Pericardium fibroblast (primary cell): ENCODE measurements at places on chromosomes 1 and 21. TPM values are rescaled to one million over a fixed set of nuclear protein-coding genes. Genes with fewer than 3 reads are reported as not detected.

Gene SEMA4A
- total RNA-seq: 0.47 and 1.6 TPM in 2 replicates

Gene TARDBP
- total RNA-seq: 31.5 and 36.3 TPM in 2 replicates

Gene HHAT
- 2.7 and 3.5 TPM in 2 replicates for total RNA-seq

Gene NDUFV3
- 44.3 and 48.9 TPM in 2 replicates for total RNA-seq

Gene IL22RA1
- total RNA-seq: not detected in 2 replicates

Gene CRP
- total RNA-seq: 0.23 TPM in 1 of 2 replicates, not detected in the other

Gene COL9A2
- total RNA-seq: 2.2 and 4.2 TPM in 2 replicates

Gene PTPN7
- not detected in 2 replicates for total RNA-seq

Gene AQP10
- not detected in 2 replicates for total RNA-seq

Gene PRRX1
- 66.3 and 73.5 TPM in 2 replicates for total RNA-seq

Gene S100A3
- 2.5 and 10.0 TPM in 2 replicates for total RNA-seq

Gene LDLRAD1
- total RNA-seq: not detected in 2 replicates

Gene OR2G6
- total RNA-seq: not detected in 2 replicates

Gene LRRC38
- 1.1 TPM in 1 of 2 replicates, not detected in the other for total RNA-seq

Gene TNN
- not detected in 2 replicates for total RNA-seq

Gene BOLA1
- 12.4 and 17.6 TPM in 2 replicates for total RNA-seq

Gene CXADR
- 0.60 and 21.1 TPM in 2 replicates for total RNA-seq

Gene OR2AK2
- not detected in 2 replicates for total RNA-seq

Gene RNU1-2
- total RNA-seq: under 0.01 TPM in 2 replicates

Gene TYW3
- 6.5 and 9.2 TPM in 2 replicates for total RNA-seq

Gene PKN2
- 12.8 and 16.0 TPM in 2 replicates for total RNA-seq

Gene COL11A1
- total RNA-seq: 5.6 and 46.7 TPM in 2 replicates

Gene CAPN9
- total RNA-seq: not detected in 2 replicates

Gene CTSK
- 31.5 and 94.4 TPM in 2 replicates for total RNA-seq

Gene TSPAN1
- total RNA-seq: 0.12 TPM in 1 of 2 replicates, not detected in the other

Gene ARHGEF10L
- total RNA-seq: 10.6 and 10.7 TPM in 2 replicates

Gene PLA2G2E
- total RNA-seq: not detected in 2 replicates

Gene RBM11
- 0.77 TPM in 1 of 2 replicates, not detected in the other for total RNA-seq

Gene MCOLN3
- total RNA-seq: not detected in 2 replicates

Gene GPR52
- not detected in 2 replicates for total RNA-seq

Gene CDC42
- 238 and 292 TPM in 2 replicates for total RNA-seq

Gene UBL4B
- 0.51 TPM in 1 of 2 replicates, not detected in the other for total RNA-seq

Gene H3-3A
- total RNA-seq: 256 and 264 TPM in 2 replicates

Gene EDN2
- not detected in 2 replicates for total RNA-seq

Gene CELA2A
- total RNA-seq: not detected in 2 replicates

Gene SPRR3
- total RNA-seq: not detected in 2 replicates

Gene CFAP107
- total RNA-seq: not detected in 2 replicates

Gene SPRR2E
- total RNA-seq: not detected in 2 replicates

Gene C1orf116
- total RNA-seq: not detected in 2 replicates

Gene DMBX1
- not detected in 2 replicates for total RNA-seq

Gene MIXL1
- total RNA-seq: not detected in 2 replicates

Gene A3GALT2
- not detected in 2 replicates for total RNA-seq

Gene RUNX3
- not detected in 2 replicates for total RNA-seq

Gene DDX59
- 10.6 and 12.3 TPM in 2 replicates for total RNA-seq

Gene TRMT1L
- 7.5 and 8.8 TPM in 2 replicates for total RNA-seq

Gene MAN1C1
- 32.4 and 47.8 TPM in 2 replicates for total RNA-seq

Gene FAM43B
- 0.12 and 0.77 TPM in 2 replicates for total RNA-seq

Gene AKNAD1
- 0.12 TPM in 1 of 2 replicates, not detected in the other for total RNA-seq

Gene SLC35A3
- 14.7 and 15.6 TPM in 2 replicates for total RNA-seq

Gene GUCA2B
- total RNA-seq: not detected in 2 replicates

Gene SPRR1B
- total RNA-seq: not detected in 2 replicates

Gene CD1E
- not detected in 2 replicates for total RNA-seq

Gene PCSK9
- total RNA-seq: 8.9 and 34.5 TPM in 2 replicates

Gene CDA
- 1.5 and 2.2 TPM in 2 replicates for total RNA-seq

Gene RYR2
- 0.09 and 1.2 TPM in 2 replicates for total RNA-seq

Gene KIF2C
- total RNA-seq: 1.1 and 1.4 TPM in 2 replicates

Gene GJC2
- 0.60 and 6.2 TPM in 2 replicates for total RNA-seq
